ENCODE measurements at places on chromosomes 2 and 18.

DNA sequence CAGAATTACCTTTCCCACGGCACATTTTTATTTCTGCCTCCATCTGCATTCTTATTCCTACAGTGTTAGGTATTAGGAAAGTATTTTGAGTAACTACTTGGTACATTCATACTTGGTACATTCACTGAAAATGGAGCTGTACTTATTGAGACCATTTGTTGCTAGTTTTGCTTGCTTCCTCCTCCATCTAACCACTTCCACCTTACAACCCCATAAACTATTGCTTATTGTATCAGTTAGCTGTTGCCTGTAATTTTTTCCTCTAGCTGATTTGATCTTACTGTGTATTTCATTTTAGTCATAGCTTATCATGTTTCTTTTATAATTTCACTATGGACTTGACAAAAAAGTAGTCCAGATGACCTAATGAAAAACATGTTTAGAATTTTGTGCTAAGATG, 50.7 kb downstream of the AFTPH start:
- no peak for DNase-seq

DNA sequence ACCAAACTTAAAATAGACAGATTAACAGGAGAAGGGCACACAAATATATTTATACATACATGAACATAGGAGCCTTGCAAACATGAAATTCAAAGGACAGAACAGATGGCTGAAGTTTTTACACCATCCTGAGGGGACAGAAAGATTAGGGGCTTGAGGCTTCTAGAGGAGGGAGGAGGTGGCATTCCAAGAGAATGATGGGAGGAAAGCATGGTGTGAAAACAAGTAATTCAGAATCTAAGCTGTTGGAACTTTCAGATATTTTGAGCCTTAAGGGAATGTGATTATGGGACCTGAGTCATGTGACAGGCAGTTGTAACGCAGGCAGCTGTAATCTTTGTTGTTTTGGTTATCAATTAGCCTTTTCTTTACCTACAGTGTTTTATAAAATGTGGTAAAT, 225.2 kb upstream of the SPOPL start:
- DNase-seq = no peak

DNA sequence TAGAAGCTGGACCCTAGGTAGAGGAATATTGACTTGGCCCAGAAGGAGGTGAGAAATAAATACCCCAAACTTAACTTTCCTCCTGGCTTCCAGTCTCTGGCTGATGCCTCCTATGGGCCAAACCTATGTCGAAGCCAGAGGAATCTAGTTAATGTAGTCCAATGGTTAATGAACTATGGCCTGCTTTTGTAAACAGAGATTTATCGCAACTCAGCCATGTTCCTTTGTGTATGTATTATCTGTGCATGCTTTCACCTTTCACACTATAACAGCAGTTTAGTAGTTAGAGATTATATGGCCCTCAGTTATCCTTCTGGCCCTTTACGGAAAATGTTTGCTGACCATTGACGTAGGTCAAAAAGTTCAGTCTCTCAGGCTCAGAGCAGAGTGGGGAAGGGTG, 67.3 kb upstream of the BARD1 start:
- DNase-seq = no peak

- no peak for DNase-seq
These were observed 3.2 kb downstream of the XPO1 start for GRCh38 chr2:61534926-61535325.

GRCh38 chr2:85584354-85584856, at the start of gene VAMP5:
VAMP5 (plus strand) TSS chr2:85584431; CDS start chr2:85584491, 60 bp downstream.
- no peak for DNase-seq

DNA sequence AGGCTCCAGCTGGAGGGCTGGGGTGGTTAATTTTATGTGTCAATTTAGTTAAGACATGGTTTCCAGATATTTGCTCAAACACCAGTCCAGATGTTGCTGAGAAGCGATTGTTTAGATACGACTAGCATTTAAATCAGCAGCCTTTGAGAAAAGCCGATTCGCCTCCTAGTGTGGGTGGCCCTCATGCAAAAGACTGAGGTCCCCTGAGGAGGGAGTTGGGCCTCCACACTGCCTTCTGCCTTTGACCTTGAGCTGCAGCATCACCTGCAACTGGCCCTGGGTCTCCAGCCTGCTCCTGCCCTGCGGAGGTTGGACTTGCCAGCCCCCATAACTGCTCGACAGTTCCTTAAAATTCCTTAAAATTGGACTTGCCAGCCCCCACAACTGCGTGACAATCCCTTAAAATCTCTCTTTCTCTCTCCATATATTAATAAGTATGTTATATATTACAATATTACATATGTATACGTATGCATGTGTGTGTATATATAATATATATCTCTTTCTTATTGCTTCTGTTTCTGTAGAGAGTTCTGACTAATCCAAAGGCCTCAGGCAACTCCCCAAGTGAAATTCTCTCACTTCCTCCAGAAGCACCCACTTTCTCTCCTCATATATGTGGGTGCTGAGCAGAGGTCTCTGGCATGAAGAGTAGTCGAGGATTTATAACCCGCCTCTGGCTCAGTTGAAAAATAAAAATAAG, 14.4 kb downstream of the FBLN7 start:
- DNase-seq = no peak

DNA sequence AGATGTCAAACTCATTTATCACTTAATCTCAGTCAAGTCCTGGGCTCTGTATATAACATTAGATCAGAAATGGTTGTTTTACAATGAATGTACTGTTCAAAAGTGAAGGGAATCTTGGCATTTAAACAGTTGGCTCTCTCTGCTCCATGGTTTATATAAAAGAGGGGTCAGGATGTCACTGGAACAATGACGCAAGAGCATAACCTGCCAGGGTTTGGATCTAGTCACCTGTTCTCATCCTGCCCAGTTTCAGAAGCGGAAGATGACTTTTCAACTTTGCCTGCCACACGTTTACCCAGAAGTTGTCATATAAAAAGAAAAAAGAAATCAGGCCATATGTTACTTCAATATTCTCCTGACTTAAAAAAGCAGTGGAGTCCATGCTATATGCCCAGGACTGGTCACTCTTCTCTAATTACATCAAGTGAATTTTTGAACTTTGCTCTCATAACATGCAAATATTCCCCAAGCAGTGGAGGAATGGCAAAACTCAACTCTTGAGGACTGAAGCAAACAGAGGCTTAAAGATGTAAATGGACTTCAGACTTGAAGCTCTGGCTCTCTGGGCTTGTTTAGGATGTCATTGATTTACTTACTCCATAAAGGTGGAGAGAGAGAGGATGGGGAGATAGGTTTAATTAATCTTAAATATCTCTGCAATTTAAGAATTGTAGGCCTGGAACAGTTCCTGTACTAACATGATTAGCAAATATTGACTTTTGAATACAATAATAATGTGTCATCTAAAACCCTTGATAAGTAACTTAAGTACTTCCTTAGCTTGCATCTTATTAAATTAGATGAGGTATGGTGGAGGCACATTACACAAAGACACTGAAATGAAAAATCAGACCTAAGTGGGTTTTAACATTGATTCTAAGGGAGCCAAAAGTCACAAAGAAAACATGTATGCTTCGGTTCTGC, 58.3 kb downstream of the ETAA1 start:
- no peak for DNase-seq

DNA sequence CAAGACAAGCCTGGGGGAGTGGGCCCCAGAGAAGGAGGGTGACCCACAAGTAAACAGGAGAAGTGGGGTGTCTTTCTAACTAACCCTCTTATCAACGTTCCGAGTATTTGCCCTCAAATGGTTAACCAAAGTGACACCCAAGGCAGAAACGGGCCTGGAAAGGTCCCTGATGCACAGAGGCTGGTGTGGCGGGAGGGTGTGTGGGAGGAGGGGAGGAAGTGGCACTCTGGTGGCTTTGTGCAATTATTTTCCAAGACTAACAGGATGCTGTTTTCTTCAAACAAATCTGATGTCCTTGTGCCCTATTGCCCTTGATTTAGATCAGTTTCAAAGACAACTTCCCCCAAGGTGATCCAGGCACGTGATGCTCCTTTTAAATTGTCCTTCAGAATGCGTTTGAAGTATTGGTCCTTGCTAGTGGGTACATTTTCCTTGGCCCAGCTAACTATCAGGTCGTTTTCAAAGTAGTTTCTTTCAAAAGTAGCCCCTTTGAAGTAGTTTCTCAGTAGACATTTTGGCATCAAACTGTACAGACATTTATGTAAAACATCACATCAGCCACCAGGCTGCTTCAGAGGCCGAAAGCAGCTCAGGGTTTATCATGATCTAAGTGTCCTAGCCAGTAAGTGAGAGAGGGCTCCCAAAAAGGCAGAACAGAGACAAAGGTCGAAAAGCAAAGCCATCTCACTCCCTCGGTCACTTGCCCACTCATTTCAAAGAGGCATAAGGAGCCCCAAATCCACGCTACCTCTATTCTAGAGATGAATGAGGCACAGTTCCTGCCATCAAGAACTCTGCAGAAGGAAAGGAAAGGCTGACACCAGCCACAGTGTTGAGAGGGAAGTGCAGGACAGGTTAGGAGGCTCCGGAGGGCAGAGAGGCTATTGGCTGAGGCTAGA, 371.1 kb upstream of the ID2 start:
- no peak for DNase-seq

GRCh38 chr2:28645553-28645952, 106.1 kb upstream of the PPP1CB start:
- DNase-seq = no peak

- DNase-seq = no peak
These were observed 146.1 kb upstream of the PID1 start for GRCh38 chr2:229417176-229417575.

DNA sequence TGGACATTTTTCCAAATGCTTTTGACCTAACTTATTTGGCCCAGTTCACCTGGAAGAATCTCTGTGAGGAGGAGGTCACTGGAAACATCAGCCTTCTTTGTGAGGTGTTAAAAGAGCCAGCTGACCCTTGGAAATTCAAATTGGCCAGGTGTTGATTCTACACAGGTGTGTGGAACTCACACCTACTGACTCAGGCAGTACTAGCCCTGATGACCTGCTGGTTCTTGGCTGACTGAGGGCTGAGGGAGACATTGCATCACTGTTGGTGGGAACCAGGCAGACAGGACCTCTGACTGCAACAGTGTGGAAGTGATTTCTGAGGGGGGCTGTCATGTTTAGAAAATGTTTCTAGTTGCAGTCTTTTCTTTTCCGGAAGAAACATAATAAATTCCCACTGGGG, 242.2 kb upstream of the LRRTM1 start:
- DNase-seq = no peak

GRCh38 chr18:33277431-33277830, 163.1 kb downstream of the CCDC178 start:
- DNase-seq = no peak

- no peak for DNase-seq
These were observed 36.8 kb downstream of the DPP4 start for GRCh38 chr2:162037028-162037795.

- DNase-seq = peak; percentile 53
These were observed 1.2 kb downstream of the CDK15 start for GRCh38 chr2:201807452-201807999.

DNA sequence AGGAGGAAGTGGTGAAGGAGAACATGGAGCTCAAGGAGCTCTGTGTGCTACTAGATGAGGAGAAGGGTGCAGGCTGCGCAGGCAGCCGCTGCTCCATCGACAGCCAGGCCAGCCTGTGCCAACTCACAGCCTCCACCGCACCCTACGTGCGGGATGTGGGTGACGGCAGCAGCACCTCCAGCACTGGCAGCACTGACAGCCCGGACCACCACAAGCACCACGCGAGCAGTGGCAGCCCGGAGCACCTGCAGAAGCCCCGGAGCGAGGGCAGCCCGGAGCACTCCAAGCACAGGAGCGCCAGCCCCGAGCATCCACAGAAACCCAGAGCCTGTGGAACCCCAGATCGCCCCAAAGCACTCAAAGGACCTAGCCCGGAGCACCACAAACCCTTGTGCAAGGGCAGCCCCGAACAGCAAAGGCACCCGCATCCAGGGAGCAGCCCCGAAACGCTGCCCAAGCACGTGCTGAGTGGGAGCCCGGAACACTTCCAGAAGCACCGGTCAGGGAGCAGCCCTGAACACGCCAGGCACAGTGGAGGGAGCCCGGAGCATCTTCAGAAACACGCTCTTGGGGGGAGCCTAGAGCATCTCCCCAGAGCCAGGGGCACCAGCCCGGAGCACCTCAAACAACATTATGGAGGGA, 9.0 kb downstream of the CCDC85A start:
- no peak for DNase-seq

- no peak for DNase-seq
These were observed 52.7 kb upstream of the LDLRAD4 start for GRCh38 chr18:13165636-13166423.

GRCh38 chr2:52386433-52387030, 1354.6 kb upstream of the NRXN1 start:
- DNase-seq = no peak

DNA sequence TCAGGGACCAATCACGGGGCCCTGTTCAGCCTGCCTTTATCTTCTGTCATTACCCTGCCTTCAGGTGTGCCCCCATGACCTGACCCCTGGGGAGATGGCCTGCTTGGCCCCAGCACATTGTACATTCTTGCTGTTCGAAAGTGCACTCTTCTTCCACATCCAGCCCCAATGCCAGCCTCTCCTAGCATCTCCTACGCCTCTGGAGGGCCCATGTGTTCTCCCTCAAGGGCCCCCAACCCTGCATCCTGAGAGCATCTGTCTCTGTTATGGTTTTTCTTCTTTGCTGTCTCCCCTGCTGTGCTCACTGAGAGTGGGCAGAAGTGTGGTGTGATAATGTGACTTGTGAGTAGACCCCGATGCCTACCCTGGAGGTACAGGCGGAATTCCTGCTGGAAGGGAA, 41.5 kb upstream of the OTOS start:
- no peak for DNase-seq

DNA sequence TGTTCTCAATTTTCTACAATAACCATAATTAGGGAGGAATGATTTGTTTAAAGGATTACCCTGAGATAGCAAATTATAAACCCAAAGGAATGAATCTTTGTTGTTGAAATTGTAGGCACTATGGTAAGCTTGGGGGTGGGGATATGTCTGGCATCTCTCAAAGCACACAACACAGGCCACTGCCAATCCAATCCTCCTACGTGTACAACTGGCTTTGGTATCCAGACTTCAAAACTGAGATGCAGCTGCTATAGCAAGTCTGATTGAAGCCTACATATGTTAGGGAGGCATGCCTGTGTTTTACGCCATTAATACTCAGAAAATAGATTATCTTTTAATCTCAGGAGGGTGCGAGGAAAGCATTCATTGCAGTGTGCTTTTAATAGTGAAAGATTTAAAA, 5.9 kb upstream of the NCOA1 start:
- no peak for DNase-seq

- no peak for DNase-seq
These were observed 218.2 kb downstream of the SH3BP4 start for GRCh38 chr2:235170016-235170415.

- no peak for DNase-seq
These were observed 124.5 kb downstream of the PLB1 start for GRCh38 chr2:28620291-28620793.

GRCh38 chr2:100107906-100108647, 34.3 kb downstream of the AFF3 start:
- no peak for DNase-seq
